NCI-H446 treated with DMSO at 0.1 percent for 48 hours (cell line): ENCODE measurements at places on chromosomes 2 and 18.

DNA sequence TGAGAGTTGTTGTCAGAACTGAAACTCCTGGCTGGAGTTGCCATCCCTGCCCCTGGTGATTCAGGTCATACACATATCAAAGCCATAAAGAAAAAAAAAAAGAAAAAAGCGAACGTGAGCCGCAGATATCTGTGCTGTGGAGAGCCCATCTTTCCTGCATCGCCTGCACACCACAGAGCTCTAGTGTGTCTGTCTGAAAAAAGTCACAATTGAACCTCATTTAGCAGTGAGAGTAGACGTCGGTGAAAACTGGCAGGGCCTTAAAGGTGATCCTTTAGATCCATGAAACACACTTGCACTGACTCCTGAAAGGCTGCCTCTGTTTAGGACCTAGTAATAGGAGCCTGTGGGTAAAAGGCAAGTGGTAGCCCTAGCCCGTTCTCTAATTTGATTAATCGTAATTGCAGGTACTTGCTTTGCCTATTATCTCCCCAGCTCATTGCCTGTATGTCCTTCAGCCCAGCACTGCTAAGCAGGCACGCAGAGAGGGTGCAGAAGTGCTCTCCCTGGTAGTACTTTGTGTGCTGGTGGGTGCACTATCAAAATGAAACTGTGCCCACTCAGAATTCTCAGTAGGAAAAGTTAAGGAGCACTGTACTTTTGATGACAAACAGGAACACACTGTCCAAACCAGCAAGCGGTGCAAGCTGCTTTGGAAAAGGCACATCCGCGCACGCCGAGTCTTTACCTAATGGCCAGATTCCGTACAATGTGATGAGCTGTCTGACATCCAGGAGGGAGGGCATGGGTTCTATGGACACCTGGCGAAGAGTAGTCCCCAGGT, 103.5 kb upstream of the ASB18 start:
- no peak for DNase-seq

DNA sequence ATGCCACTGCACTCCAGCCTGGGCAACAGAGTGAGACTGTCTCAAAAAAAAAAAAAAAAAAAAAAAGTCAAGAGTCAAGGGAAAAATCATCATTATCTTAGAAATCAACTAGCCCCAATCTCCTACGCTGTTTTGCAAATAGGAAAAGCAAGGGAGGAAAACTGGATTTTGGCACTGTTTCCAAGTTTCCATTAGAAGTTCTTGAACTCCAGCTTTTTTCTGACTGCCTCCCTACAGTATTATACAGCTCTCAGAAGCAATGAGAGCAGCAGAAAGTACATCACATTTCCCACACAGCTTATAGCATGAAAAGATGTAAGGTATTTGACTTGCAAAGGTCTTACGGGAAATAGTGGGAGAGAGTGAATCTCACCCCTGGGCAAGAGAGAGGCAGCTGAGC, 127.8 kb downstream of the OSR1 start:
- no peak for DNase-seq

DNA sequence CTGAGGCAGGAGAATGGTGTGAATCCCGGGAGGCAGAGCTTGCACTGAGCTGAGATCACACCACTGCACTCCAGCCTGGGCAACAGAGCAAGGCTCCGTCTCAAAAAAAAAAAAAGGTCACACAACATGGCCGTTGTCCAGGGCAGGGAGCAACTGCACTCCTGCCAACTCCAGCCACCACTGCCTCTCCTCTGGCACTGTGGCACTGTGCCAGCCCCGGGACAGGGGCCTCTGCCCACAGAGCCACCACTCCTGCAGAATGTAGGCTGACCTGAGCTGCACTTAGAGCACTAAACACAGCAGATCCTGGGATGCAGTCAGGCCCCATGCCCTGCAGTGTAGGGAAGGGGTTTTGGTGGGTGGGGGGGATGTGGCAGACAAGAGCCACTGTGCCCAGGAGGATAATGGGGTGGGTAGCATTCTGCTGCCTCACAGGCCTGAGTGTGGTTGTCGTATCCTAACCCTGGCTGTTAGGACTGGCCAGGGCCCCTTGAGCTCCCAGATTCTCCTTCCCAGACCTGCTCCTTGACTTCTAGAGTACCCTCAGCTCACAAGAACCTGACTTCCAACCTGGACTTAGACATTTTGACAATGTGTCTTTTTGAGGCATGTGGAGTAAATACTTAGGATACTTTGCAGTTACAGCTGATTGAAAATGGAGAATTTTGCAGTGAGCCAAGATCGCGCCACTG, 69.4 kb upstream of the SH3RF3 start:
- no peak for DNase-seq

DNA sequence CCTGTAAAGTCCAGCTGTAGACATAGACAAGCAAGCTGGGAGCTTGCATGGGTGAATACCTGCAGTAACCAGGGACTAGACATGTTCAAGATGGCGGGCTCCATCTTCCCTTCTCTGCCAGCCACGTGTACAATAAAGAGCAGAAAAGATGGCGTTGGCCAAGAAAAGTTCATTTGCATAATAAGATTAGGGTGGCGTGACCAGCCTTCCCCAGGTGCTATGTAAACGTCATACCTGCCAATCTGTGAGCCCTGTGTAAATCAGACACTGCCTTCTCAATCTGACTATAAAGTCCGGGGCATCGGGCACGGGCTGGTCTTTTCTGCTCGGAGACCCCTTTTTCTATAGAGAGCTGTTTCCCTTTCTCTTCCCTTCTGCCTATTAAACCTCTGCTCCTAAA, 101.6 kb upstream of the XPO1 start:
- DNase-seq = no peak

DNA sequence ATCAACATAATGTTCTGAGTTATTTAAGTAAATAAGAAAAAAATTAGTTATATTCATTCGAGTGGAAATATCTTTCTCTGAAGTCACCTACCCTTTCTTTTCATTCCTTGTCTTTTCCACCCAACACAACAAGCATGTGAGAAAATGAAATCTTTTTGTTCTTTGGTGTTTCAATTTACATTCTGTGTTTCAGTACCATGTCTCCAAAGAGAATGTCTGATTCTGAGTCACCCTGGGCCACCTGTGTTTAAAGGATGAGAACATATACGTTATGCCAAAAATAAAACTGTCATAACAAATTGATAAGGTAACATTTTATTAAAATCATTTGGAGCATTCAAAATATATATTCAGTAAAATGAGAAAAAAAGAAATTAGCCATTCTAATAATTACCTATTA, 470.8 kb downstream of the ZNF804A start:
- DNase-seq = no peak

DNA sequence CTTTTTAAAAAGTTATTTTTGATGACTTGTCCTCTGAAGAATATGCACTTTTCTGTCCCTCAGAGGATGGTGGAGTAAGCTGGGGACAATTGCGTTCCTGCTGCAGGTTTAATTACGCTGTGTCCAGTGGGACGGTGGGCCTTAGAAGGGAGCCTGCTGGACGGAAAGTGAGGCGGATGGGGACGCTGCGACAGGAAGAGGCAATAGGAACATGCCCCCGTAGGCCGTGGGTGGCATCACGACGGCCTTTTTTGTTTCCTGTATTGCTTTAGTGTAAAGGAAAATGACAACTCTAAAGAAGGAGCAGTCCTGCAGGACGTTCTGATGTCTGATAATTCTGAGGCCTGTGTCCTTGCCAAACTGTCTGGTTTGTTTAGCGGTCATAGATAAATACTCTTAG, 121.6 kb downstream of the NFATC1 start:
- no peak for DNase-seq

DNA sequence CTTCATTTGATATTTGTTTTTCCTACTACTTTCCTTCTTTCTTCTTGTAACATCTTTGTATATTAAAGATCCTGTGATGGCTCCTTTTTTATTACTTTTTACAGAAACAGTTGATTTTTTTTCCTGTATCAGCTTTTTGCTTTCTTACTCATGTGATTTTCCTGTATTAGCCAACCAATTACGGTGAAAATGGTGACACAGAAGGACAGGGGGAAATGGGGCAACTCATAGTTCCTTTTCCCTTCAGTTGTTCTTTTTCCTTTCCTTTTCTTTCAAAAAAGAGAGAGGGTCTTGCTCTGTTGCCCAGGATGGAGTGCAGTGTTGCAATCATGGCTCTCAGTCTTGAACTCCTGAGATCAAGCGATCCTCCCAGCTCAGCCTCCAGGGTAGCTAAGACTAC, 117.8 kb downstream of the ATL2 start:
- no peak for DNase-seq

GRCh38 chr2:20661421-20662307, 5.3 kb upstream of the GDF7 start:
- no peak for DNase-seq

GRCh38 chr2:20796374-20796791, 26.5 kb downstream of the LDAH start:
- no peak for DNase-seq

GRCh38 chr2:173862612-173863217, 102.5 kb downstream of the SP3 start:
- peak; percentile 34 for DNase-seq

GRCh38 chr2:182530636-182531035, 103.8 kb upstream of the PDE1A start:
- DNase-seq = no peak

- DNase-seq = no peak
Measured at GRCh38 chr2:39625193-39625926, 40.4 kb upstream of the TMEM178A start.

DNA sequence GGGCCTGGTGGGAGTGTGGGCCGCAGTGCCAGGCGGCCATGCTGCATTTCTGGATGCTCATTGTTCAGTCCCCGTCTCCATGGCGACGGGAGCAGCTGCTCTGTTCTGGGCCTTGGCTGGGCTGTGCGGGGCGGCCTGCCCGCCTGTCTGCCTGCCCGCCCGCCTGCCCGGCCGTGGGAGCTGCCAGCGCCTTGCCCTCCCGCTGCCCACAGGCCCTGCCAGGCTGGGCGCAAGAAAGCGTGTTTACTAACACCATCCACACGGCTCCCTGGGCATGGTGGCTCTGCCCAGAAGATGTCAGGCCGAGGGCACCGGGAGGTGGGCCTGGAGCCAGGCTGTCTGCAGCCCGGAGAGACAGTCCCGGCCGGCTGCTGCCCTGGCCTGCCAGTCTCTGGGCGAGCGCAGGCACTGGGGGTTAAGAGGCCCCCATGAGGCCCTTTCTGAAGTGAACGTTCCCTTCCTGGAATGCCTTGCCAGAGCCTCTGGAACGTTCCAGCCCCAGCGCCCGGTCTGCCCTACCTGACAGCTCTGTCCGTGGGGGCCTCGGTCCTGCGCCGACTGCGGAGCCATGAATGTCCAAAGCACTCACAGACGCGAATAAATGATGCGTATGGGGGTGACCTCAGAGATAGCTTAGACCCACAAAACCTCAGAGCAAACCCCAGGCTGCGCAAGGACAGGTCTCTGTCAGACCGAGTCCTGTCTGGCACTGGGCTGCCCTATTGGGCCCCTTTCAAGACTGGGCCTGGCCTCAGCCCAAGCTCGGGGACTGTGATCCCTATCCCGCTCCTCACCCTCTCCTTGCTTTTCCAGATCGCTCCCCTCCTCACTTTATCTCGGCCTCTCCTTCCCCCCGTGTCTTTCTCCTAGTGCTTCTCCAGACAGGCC, 44.3 kb downstream of the MYCN start:
- DNase-seq = peak; percentile 37

DNA sequence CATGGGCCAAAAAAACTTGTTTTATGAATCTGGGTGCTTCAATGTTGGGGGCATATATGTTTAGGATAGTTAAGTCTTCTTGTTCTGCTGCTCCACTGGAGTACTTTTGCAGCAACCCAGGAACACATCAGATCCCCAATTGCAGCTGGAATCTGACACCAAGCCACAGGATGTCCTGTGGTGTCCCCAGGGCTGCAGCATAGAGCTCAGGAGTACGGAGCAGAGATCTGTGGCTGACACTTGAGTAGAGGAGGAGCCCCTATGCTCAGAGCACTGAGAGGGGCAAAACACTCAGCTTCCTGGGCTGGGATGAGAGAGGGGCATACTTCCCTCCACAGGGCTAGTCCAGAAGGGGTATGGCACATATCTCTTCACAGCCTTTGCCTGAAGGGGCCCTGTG, 138.9 kb upstream of the ERBB4 start:
- no peak for DNase-seq

GRCh38 chr2:132564065-132564464, 105.9 kb downstream of the LYPD1 start:
- DNase-seq = no peak

DNA sequence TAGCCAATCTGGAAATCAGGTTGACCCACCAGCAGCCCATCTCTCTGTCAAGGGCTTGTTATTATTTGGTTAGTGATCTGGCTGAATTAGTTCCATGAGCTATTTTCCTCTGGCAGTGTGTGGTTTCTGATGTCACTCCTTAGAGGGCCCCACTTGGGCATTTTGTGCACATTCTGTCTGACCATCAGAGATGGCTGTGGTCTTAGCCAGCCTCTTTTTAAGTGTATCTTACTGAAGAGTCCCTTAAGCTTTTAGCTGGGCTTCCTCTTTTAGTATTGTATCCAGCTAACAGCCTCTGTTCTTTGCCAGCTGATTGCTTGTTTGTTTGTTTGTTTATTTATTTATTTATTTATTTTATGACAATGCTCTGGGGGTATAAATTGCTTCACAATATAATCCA, 951.1 kb upstream of the CNTNAP5 start:
- no peak for DNase-seq

GRCh38 chr2:28586867-28587266, 91.0 kb downstream of the PLB1 start:
- no peak for DNase-seq

- DNase-seq = no peak
Measured at GRCh38 chr2:231518771-231519170, 11.5 kb downstream of the NMUR1 start.

GRCh38 chr18:55248495-55248894, 289.2 kb upstream of the CCDC68 start:
- DNase-seq = no peak

- DNase-seq = no peak
Measured at GRCh38 chr2:237306787-237307170, 107.2 kb downstream of the COL6A3 start.

DNA sequence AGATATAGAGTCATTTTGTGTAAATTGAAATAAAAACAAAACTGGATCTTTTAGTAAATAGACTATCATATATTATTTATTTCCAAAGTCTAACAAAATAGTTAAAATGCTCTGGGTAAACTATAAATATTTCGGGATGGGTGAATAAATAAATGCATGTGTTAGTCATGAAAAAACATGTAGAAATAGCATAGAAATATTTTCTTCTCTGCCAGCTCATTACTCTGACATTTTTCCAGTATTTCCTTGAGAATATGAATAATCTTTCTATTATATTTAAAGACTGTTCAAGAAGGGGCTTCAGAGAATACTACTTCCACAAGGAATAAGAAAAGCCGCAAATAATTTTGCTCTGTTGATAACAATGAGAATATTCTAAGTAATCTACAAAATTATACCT, 880.4 kb downstream of the TRIB2 start:
- no peak for DNase-seq

DNA sequence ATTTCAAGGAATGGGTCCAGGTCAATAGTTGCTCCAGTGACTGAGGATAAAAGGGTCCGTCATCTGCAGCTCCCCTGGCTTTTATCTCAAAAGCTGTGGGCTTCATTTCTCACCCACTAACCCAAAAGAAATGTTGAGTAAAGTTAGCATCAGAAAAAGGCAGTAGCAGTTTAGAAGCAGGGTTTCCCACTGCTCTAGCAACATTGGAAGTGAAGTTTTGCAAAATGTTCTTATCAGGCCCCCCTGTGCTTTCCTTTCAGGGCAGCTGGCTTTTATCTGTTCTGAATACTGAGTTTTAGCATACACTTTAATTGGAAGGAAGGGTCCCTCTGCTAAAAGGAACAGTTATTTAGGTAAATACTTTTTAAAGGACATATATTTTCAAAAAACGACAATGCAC, 296.2 kb upstream of the RAB12 start:
- no peak for DNase-seq
